ENCODE measurements at places on chromosomes 5 and 9.

DNA sequence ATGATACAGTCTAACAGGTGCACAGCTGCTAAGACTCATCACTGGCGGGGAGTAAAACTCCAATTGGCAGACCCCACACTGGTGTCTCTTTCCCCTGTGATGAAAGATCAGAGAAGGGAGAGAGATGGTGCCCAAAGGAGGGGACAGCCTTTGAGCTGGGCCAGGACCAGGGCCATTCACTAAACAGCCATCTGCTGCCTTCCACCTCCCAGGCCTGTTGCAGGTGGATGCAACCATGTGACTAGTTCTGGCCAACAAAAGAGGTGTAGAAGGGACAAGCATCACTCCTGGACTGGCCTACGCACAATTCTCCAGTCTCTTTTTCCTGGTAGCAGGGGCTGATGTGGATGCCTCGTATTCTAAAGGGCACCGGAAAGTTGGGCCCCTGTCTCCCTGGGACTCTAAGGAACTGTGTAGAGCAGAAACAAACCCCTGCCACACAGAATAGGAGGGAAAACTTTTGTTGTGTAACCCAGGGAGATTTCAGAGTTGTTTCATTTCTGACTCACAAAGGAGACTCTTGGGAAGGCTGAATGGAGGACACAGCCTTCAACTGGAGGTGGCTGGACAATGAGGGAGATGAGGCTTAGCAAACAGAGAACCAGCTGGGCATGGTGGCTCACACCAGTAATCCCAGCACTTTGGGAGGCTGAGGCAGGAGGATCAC is 26.9 kb downstream of the TNIP1 start:
- DNase-seq: no peak

GRCh38 chr5:455806-456205 is 12.8 kb downstream of the EXOC3 start:
- DNase-seq: no peak

GRCh38 chr9:33820231-33820745 is 3.3 kb downstream of the UBE2R2 start:
- DNase-seq: no peak

GRCh38 chr5:136037001-136037705 is 8.4 kb downstream of the TGFBI start:
- no peak for DNase-seq

DNA sequence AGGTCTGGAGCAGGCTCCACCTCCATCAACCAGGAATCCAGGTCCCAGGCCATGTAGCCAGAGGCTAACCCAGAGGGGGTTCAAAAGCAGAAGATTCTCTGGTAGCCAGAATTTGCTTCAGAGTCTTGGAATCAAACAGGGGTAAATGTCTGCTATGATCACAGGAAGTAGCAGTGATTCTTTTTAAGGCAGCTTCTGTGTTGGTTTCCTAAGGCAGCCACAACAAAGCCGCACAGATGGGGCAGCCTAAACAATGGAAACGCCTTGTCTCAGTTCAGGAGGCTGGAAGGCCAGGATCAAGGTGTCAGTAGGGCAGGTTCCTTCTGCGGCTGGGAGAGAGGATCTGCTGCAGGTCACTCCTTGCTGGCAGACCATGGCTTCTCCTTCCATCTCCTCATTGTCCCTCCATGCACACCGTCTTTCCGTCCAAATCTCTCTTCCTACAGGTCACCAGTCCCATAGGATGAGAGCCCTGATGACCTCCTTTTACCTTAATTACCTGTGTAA is 167.3 kb downstream of the ROR2 start:
- DNase-seq: no peak

- DNase-seq: no peak
Measured at GRCh38 chr5:132069561-132069960, 4.0 kb upstream of the CSF2 start.

- no peak for DNase-seq
Measured at GRCh38 chr5:33774341-33774740, 117.4 kb downstream of the ADAMTS12 start.

- DNase-seq: peak; percentile 41
Measured at GRCh38 chr5:113230711-113231652, 203.8 kb downstream of the TSSK1B start.

DNA sequence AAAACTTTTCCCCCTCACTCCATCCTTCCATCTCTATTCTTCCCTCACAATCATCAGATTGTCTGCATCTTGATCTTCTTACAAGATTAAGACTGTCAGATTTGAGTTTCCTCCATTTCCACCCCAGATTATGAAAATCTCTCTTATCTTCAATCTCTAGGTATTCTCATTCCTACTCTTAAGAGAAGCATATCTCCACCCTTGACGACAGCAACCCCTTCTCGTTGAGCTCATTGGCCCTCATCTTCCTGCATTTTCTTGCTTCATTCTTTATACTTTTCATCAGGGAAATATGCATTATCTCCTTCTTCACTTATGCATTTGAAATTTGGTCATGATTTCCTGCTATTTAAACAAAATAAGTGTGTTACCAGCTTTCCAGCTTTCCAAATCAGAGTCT is 301.3 kb downstream of the DNAH5 start:
- DNase-seq: no peak

DNA sequence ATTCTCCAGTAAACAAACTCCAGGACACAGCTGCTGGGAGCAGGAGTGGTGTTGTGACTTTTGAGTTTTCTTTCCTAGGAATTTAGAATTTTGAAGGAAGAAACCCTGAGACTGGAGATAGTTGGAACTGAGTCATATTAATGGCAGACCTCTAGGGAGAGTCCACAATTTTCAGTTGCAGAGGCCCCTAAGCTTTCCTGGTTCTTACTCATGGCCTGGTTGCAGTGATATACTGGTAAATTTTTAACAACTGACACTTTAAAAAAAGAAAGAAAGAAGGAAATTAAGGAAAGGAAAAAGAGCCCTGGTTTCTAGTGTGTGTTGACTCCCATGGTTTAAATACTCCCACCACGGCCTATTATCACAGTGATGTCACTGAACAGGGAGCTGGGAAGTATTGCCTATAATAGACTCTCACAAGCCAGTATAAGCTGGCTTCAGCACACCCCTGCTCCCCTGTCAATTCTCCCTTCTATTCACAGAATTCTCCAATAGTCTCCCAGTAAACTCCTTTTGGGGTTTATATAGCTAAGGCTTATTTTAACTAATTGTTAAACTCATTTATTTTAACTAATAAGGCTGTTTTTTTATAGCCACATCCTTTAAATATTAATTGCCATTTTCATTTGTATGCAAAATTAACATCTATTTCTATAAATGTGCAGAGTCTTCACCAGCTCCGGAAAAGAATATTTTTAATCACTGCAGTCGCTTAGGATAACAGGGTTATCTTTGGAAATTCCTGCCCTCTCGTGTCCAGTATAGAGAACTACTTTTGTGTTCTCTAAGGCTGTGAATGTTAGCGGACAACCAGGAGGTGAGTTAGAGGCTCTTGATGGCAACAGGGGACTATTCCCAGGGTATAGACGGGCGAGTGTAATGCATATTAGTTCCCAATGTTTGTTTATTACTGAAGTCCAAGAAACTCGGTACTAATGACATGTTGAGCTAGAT is 59.7 kb downstream of the GGTA1 start:
- peak; percentile 32 for DNase-seq

DNA sequence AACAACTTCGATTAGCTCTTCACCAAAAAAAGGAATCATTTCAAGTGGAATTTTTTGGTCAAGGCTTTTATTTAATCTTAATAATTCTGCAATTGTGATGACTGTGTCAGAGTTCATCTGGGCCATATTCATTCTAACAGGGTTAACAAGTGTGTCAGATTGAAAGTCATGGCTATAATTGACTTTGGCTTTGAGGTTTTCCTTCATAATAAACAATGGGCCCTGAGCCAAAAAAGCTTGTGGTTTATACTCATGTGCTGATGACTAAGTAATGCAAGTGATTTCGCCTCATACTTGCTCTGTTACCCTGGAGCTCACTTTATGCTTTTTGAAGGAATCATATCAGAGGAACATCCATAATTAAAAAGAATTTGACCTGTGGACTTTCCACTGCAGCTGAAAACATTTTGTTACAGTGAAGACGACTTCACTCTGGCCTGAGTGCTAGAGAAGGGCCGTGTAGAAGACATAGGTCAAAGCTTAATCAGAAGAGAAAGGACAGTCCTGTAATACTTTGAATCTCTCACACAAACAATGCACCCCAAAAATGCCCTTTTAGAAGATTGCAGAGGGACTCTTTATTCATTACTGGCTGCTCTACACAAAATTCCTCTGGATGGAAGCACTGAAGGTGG is 101.7 kb downstream of the GDNF start:
- peak; percentile 93 for DNase-seq

DNA sequence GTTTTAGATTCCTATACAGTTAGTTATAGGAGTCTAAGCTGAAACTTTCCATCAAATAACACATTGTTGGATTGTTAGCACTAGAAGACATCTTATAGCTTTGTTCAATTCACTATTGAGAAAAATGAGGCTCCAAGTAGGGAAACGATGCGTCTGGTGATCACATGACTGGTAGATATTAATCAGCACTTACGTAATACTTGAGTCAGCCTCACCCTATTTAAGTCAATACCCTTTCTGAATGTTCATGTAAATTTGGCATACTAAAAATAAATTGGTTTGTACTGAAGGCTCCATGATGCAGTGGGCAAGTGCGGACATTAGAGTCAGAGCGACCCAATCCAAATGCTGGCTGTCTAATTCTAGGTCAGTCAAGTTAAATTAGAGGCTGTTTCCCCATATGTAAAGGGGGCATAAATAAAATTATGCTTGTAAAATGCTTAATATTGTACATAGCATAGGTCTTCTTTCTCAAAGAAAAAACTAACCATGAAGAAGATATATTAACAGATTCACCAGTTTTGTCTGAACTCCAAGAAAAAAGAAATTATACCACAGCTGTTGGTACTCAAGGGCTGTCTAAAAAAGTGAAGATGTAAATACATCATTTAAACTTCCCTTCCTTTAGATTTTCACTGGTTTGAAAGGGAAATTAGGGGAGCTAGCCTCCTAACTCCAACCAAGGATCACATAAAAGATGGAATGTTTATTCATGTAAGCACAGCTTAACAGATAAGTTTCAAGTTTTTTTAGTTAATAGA is 406.6 kb upstream of the TLE4 start:
- DNase-seq: no peak

GRCh38 chr9:135990468-135991429 is 29.6 kb upstream of the UBAC1 start:
- DNase-seq: no peak

GRCh38 chr5:126454081-126454480 is 30.9 kb downstream of the GRAMD2B start:
- no peak for DNase-seq

DNA sequence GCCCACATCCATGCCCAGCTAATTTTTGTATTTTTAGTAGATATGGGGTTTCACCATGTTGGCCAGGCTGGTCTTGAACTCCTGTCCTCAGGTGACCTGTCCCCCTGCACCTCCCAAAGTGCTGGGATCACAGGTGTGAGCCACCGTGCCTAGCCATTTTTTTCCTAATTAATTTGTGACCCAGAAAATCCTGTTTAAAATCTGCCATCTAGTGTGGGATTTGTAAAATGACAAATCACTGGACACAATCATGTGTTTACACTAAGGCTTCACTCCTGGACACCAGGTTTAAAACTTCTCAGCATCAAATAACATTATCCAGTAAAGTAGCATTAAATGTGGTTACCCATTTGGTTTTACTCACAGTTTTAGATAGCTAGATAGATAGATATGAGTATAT is 18.6 kb upstream of the KDM4C start:
- no peak for DNase-seq

GRCh38 chr9:124781967-124782660 is 5.2 kb downstream of the OLFML2A start:
- no peak for DNase-seq

- DNase-seq: peak; percentile 92
Measured at GRCh38 chr9:105053209-105053652, 125.3 kb upstream of the ABCA1 start.

DNA sequence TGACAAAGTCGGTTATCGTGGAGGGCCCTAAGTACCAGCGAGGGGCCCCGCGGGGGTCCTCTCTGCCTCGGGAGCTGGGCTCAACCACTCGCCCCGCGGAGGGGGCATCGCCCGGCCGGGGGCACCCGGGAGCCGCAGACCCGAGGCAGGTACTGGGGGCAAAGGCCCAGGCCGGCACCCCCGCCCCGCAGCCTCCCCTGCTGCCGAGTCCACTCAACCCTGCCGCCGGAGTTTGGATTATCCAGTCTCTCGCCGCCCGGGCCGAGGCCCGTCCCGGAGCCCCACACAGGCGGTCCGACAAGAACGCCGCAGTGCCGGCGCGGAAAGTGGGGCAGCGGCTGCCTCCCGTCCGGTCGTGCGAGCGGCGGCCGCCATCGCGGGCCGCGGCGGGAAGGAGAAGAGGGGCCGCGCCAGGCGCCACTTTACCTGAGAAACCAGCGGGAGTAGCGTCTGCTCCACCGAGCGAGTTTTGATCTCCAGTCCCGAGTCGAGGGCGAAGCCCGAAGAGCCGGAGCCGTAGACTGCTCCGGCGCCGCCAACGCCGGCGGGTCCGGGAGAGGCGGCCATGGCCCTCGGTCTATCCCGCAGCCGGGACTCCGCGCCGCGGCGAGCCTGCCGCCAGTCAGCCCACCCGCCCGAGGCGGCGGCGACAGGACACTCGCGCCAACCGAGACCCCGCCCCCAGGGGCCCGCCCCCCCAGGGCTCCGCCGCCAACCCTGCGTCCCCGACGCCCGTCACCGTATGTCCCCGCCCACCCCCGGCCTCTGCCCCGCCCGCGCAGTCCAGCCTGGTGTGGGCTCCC is at the start of gene CTNNAL1:
TSS of gene CTNNAL1 (minus strand) at position 624 of the 803 bp plus-strand sequence. CDS start at position 567, 57 bp downstream.
- peak; percentile 87 for DNase-seq

DNA sequence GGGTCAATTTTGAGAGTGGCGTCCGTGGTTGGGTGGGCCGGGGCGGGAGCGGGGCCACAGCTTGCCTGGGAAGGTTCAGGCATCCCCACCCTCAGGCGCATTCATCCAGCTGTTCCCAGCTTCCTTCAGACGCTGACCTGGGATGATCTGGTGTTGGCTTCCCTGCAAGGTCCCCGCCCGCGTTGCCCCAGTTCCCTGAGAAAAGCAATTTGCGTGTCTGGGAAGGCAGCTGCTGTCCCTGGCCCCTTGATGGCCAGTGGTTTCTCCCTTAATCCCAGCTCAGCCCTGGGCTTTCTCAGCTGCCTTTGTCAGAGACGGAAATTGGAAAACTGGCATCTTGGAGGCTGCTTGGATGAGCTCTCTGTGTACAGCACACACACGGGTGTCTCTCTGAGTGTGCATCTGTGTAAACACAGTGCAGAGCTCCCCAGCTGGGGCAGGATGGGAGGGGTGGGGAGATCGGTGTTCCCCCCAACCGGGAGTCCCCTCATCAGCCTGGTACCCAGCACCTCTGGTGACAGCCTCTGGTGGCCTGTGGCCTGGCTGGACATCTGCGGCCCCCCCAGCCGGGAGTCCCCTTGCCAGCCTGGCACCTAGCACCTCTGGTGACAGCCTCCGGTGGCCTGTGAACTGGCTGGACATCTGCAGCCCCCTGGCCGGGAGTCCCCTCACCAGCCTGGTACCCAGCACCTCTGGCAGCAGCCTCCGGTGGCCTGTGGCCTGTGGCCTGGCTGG is 94.0 kb downstream of the COL5A1 start:
- DNase-seq: no peak

DNA sequence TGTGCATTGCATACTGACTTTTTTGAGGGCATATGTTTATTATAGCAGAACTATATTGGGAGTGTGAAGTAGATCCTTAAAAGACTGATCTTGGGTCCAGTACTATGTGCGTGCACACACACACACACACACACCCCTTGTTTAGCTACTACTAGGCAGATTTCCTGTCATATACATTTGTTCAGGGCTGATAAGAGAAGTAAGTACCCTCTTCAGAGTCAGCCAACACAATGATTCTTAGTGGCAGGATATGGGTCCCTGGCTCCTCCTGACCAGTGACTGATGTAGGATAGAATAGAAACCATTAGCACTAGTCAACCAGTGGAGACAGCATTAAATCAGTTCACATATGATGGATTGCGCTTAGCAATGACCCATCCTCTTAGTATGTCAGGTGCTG is 76.2 kb upstream of the MIER3 start:
- no peak for DNase-seq

- no peak for DNase-seq
Measured at GRCh38 chr9:74533253-74533652, 36.1 kb downstream of the RORB start.

Data from brain microvascular endothelial cell (primary cell).